ENCODE measurements at places on chromosomes 6 and 20.

DNA sequence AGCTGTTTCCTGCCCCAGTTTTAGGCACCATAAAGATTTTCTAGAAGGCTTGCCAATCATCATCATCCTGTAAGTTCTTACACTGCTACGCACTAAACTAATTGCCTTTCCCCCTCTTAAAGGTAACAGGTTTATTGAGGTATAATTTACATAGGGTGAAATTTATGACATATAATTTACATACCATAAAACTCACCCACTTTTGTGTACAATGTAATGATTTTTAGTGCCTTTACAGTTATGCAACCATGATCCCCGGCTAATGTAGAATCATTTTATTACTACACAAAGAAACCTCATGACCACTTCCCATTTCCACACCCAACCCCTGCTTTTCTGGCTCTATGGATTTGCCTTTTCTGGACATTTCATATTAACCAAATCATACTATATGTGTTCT, 21.1 kb downstream of the GCNT2 start:
- DNase-seq: no peak

GRCh38 chr6:111922454-111923297, 49.4 kb upstream of the FYN start:
- no peak for DNase-seq

DNA sequence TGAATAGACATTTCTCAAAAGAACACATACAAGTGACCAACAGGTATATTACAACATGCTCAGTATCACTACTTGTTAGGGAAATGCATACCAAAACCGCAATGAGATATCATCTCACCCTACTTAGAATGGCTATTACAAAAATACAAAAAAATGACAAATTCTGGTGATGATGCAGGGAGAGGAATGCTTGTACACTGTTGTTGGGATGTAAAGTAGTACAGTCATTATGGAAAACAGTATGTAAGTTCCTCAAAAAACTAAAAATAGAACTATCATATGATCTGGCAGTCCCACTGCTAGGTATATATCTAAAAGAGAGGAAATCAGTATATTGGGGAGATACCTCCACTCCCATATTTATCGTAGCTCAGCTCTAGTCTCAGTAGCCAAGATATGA, 10.9 kb upstream of the SLC17A5 start:
- no peak for DNase-seq

- DNase-seq: no peak
Measured at GRCh38 chr6:121848523-121849255, 413.2 kb downstream of the GJA1 start.

DNA sequence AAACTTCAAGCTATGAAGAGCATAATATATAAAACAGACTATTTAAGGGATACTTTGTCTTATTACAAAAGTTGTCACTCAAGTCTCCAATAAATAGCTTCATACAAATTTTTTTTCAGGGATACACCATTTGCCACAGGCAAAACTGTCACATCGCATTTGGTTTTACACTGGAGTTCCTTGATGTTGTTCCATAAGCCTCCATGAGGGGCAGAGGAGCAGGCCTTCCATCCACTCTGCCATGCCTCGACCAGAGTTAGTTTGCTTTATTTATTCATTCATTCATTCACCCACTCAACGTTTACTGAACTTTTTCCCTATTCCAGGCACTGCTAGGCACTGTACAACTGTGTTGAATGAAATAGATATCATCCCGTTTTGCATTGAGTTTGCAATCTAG, 246.6 kb downstream of the PHF3 start:
- DNase-seq: no peak

GRCh38 chr6:158413028-158413427, 100.8 kb downstream of the TULP4 start:
- no peak for DNase-seq

DNA sequence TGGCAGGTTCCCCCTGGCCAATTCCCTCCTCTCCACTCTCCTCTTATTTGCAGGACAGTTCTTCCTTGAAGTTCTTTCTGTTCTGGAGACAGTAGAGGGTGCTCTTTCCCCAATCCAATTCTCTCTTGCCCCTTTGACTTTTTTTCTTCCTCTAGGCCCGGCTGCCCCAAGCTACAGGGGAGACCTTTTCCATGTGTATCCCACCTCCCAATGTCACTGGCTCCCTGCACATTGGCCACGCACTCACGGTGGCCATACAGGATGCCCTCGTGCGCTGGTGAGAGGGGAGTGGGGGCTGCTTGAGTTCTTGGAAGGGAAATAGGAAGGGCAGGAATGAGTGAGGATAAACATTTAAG, 1.5 kb downstream of the VARS2 start:
- no peak for DNase-seq

DNA sequence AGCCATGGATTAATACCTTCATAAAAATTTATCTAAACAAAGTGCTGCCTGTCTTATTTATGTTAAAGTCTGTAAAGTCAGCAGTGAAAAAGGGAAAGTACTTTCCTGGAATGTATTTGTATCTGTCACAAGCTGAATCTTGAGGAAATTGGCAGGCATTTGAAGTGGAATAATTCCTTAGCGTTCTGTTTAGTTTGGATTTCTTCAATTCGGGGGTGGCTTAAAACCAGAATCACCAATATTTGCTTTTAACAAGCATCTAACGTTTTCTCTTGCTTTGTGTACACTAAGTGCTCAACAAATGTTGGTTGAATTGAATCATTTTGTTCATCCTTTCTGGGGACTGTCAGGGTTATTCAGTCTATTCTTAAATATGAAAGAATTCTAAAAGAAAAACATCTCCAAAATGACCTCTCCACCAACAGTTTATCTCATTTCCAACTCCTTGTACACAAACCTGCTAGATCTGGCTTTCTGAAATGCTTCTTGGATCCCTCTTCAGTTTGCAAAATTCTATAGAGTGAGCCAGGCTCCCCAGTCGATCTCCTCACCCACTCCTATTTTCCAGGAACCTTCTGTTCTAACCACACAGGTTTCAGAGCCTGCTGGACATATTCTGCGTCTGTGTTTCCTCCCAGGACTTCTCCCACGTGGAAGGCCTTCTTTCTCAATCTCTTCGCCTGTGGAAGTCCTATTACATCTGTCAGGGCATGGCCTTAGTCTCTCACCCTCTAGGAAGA, 2.0 kb upstream of the NPEPL1 start:
- DNase-seq: no peak

GRCh38 chr20:49843139-49843538, 30.5 kb downstream of the SLC9A8 start:
- DNase-seq: no peak

- DNase-seq: no peak
Measured at GRCh38 chr20:60427516-60427915, 469.3 kb downstream of the CDH26 start.

Data from stimulated activated CD8-positive, alpha-beta memory T cell treated with anti-CD3 and anti-CD28 coated beads, Interleukin-2, amount 100 ng/mL, for 48 hours (primary cell).